SJCRH30 (cell line): ENCODE measurements at places on chromosomes 2 and 18. TPM values are rescaled to one million over a fixed set of nuclear protein-coding genes. Genes with fewer than 3 reads are reported as not detected.
A peak's percentile ranks its signal among the peaks of the same experiment; 100 is the strongest.

GRCh38 chr2:218991674-218992168, 1.5 kb downstream of the CRYBA2 start:
- no peak overlapping the region for H3K27ac ChIP-seq
- H3K27me3 ChIP-seq, result no peaks in the 10 kb centered on the region
- DNase-seq, result no peak
- 0 out of 2 replicates have a peak, but pooled peaks cover 2% of the 10 kb centered on the region for H3K4me1 ChIP-seq

GRCh38 chr2:27216416-27217137, 592 bp upstream of the CAD start:
- H3K4me3 ChIP-seq, result peak overlapping the region; percentile 74
- H3K36me3 ChIP-seq, result peaks cover 37% of the 10 kb centered on the region
- H3K27ac ChIP-seq, result peak overlapping the region; percentile 85

GRCh38 chr2:27871802-27872201, 18.4 kb downstream of the RBKS start:
- H3K27me3 ChIP-seq, result no peaks in the 10 kb centered on the region
- no peaks in the 10 kb centered on the region for H3K36me3 ChIP-seq
- no peak for DNase-seq

DNA sequence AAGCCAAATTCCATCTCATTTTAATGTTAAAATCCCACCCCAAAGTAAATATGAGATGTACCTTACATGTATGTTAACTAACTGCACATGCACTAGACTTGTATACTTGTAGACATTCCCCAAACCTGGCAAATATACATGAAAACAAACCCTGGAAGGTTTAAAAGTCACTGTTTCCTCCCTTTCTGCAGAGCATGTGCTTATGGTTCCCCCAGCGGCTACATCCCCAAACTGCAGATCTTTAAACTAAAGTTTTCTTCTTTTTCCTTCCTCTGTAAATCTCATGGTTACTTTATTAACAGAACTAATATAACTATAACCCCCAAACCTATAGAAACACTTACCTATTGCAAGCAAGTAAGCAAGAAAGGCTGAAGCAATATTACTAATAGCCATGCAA, 731.5 kb downstream of the LRP1B start:
- no peak overlapping the region for H3K27ac ChIP-seq
- DNase-seq, result no peak
- no peaks in the 10 kb centered on the region for H3K36me3 ChIP-seq
- no peaks in the 10 kb centered on the region for H3K4me1 ChIP-seq
- no peaks in the 10 kb centered on the region for H3K27me3 ChIP-seq

GRCh38 chr2:48105848-48106247, 199.6 kb upstream of the FBXO11 start:
- no peak overlapping the region for H3K4me3 ChIP-seq
- H3K36me3 ChIP-seq, result no peaks in the 10 kb centered on the region
- no peak for DNase-seq
- peaks cover 9% of the 10 kb centered on the region; the same call in 1 of the 2 replicates for H3K4me1 ChIP-seq
- no peak overlapping the region for H3K27ac ChIP-seq
- no peaks in the 10 kb centered on the region for H3K27me3 ChIP-seq

ANKRD62 gene
- total RNA-seq, result not detected in 2 replicates

ARHGEF4 gene
- 0.06 TPM in 1 of 2 replicates, not detected in the other for total RNA-seq
